ENCODE measurements at places on chromosomes 5 and 9. TPM values are rescaled to one million over a fixed set of nuclear protein-coding genes. Genes with fewer than 3 reads are reported as not detected.

The TMEM174 gene
- not detected for total RNA-seq

The PCDHB16 gene
- total RNA-seq = not detected

The MSX2 gene
- 0.28 TPM for total RNA-seq

The HAND1 gene
- total RNA-seq = not detected

The SHB gene
- total RNA-seq = 1.6 TPM

The ANKRD34B gene
- not detected for total RNA-seq

The GABRA6 gene
- not detected for total RNA-seq

The LIFR gene
- total RNA-seq = 0.23 TPM

The CCDC171 gene
- total RNA-seq = 4.9 TPM

The UNC13B gene
- 1.2 TPM for total RNA-seq

The TRAF1 gene
- total RNA-seq = 91.6 TPM

The PCDHA13 gene
- total RNA-seq = not detected

The ADGRD2 gene
- not detected for total RNA-seq

The PCDHB12 gene
- not detected for total RNA-seq

The TEX48 gene
- total RNA-seq = 1.4 TPM

The ABO gene
- not detected for total RNA-seq

The OCLN gene
- total RNA-seq = 2.8 TPM

The MARVELD2 gene
- total RNA-seq = 0.76 TPM

The FAM163B gene
- not detected for total RNA-seq

The FER gene
- total RNA-seq = 12.8 TPM

The SLC36A2 gene
- not detected for total RNA-seq

The CDKN2A gene
- total RNA-seq = 2.8 TPM

The PPIC gene
- total RNA-seq = not detected

The MARCOL gene
- not detected for total RNA-seq

The FAM153A gene
- 6.9 TPM for total RNA-seq

The PCDHGA9 gene
- total RNA-seq = 0.10 TPM

The COX7C gene
- 408 TPM for total RNA-seq

The CMYA5 gene
- 0.31 TPM for total RNA-seq

The TNFAIP8 gene
- total RNA-seq = 117 TPM

The IL13 gene
- total RNA-seq = 16.3 TPM

The PCDHGB5 gene
- 0.21 TPM for total RNA-seq

The IL4 gene
- total RNA-seq = 1.5 TPM

The PRRT1B gene
- not detected for total RNA-seq

The WNK2 gene
- 1.1 TPM for total RNA-seq

The SDHA gene
- total RNA-seq = 143 TPM

The NMUR2 gene
- not detected for total RNA-seq

Data from activated T-cell treated with anti-CD3 and anti-CD28 coated beads, Interleukin-2, amount 50 U/mL, for 72 hours (primary cell).